ENCODE measurements at places on chromosomes 2 and 18. TPM values are rescaled to one million over a fixed set of nuclear protein-coding genes. Genes with fewer than 3 reads are reported as not detected.
A peak's percentile ranks its signal among the peaks of the same experiment; 100 is the strongest.

DNA sequence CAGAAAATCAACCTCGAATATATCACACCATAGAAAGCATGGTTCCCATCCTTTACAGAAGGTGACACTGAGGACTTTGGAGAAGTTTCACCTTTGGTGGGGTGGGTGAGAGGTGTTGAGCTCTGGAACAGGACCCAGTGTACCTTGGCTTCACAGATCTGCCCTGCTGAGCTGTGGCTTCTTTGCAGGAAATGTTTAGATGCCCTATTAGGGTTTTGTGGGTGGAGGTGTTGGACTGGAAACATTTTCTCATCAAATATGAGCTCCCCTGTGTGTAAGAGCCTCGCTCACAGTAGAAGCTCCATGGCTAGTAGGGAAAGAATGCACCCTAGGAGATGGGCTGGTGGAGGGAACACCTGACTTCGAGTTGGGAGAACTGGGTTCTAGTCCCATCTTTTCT lies 55.6 kb downstream of the RPL37A start:
- no peak overlapping the region for H3K27ac ChIP-seq
- no peaks in the 10 kb centered on the region for H3K27me3 ChIP-seq
- H3K36me3 ChIP-seq = no peaks in the 10 kb centered on the region
- no peak for DNase-seq
- H3K4me1 ChIP-seq = no peaks in the 10 kb centered on the region

DNA sequence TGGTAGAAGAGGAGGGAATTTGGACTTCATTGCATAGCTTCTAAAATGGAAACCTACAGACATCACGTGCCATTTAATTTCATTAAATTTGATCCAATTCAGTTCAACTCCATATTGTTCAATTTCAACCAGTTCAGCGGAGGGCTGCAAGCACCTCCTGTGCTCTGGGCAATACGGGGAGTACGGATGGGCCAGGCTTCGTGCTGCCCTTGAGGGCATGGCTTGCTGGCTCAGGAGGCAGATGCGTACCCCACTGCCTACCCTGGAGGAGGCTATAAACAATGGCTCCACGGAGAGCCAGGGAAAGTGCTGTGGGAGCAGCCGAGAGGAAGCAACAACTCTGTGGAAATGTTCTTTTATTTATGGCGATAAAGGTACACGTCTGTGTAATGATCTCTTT lies 261.8 kb downstream of the DCDC2C start:
- H3K4me1 ChIP-seq = no peaks in the 10 kb centered on the region
- H3K27ac ChIP-seq = no peak overlapping the region
- H3K27me3 ChIP-seq = no peaks in the 10 kb centered on the region

DNA sequence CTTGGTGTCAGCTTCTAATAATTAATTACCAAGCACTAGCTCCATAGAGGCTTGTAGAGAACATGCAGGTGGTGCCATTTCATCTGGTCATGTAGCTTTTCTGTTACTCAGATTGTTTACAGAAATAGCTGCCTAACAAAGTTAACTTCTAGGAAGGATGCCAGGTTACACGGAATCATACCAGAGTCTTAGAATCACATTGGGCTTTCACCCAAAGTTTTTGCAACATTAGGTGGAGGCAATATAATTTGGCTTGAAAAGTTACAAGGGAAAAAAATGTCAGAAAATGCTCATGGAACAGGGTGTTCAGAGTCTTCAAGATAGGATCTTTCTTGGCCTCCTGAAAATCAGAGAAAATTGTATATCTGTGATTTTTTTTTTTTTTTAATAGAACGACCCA lies 135.6 kb downstream of the ARHGAP15 start:
- peaks cover 59% of the 10 kb centered on the region for H3K4me1 ChIP-seq
- no peak overlapping the region for H3K27ac ChIP-seq
- DNase-seq = no peak

- H3K36me3 ChIP-seq = no peaks in the 10 kb centered on the region
- H3K27me3 ChIP-seq = no peaks in the 10 kb centered on the region
- H3K4me1 ChIP-seq = no peaks in the 10 kb centered on the region
- no peak overlapping the region for H3K27ac ChIP-seq
- H3K4me3 ChIP-seq = no peak overlapping the region
- no peak for DNase-seq
Observed at GRCh38 chr2:11646530-11646929, 23.5 kb downstream of the NTSR2 start.

DNA sequence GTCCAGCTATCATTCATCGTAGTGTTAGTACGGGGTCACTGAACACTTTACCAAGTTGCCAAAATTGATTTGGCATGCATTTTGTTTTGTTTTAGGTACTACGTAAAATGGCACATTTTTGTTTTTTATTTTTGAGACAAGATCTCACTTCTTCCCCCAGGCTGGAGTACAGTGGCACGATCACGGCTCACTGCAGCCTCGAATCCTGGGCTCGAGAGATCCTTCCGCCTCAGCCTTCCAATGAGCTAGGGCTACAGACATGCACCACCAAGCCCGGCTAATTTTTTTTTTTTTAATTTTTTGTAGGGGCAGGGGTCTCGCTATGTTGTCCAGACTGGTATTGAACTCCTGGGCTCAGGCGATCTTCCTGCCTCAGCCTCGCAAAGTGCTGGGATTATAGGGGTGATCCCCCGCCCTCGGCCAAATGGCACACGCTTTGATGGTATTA lies 786 bp downstream of the TAF1B start:
- peak overlapping the region; percentile 88 for H3K27ac ChIP-seq
- H3K27me3 ChIP-seq = no peaks in the 10 kb centered on the region
- peaks cover 21% of the 10 kb centered on the region for H3K36me3 ChIP-seq
- peak; percentile 24 for DNase-seq
- H3K4me3 ChIP-seq = peak overlapping the region; percentile 93

DNA sequence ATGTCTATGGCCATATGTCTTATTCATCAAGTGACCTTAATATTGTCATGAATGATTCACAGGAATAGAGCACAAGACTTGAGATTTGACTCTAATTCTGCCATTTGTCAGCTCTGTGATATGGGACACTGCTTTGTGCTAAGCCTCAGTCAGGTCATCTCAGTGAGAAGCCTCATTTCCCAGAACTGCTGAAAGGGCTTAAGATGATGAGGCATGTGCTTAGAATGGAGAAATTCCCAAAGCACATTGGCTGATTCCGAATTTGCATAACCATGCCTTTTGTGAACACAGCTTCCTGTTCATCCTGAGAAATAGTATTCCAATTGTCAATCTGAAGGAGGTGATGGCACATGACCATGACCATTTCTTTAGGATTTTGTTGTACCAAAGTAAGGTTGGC lies 218.1 kb downstream of the ALK start:
- no peak for DNase-seq
- H3K36me3 ChIP-seq = no peaks in the 10 kb centered on the region
- H3K27ac ChIP-seq = no peak overlapping the region
- peaks cover 2% of the 10 kb centered on the region for H3K27me3 ChIP-seq
- no peak overlapping the region for H3K4me3 ChIP-seq

DNA sequence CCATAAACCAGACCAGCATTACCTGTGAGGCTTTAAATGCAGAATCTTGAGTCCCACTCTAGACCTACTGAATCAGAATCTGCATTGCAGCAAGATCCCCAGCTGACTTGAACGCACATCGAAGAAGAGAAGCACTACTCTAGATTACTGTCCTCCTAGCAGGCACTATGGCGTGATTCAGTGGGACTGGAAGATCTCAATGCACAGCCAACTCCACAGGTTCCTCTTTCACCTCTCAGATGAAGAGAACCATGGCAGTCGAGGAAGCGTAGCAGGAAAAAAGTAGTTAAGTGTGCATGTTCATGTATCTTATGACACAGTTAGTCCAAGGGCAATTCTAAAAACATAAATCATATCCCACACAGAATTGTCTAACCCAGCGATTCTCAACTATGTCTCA lies 97.4 kb downstream of the STK39 start:
- no peak overlapping the region for H3K4me3 ChIP-seq

DNA sequence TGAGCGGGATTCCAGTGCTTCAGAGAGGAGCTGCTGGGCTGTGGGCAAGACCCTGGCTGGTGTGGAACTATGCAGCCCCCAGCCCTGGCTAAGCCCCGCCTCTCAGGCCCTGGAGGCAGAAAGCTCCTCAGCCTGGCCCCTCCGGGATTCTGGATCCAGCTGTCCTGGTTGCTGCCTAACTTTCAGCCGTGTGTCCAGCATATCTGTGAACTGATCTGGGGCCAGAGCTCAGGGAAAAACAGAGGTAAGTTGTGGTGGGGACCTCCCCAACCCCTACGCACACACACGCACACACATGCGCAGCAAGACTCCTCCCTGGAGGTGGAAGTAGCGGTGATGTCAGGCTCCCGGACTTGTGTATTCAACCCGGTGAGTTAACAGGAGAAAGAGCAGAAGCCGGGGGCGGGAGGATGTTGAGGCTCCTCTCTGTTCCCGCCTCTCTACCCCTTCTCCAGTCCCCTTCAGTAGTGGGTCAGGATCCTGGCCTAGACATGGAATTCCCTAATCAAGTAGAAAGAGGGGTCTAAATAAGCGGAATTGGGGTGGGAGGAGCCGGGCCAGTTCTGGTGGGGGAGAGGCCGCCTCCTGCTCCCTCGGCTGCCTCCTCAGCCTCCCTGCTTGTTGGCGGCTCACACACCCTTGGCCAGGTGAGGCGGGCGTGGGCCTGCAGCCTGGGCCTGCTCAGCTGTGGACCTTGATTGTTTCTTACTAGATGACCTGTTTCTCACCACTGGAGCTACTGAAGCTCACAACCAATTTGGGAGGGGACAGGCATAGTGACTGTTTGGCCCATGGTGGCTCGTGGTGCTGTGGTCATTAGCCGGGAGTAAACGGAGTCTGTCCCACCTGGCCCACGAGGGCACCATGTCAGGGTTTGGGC lies 33.4 kb downstream of the SIX2 start:
- no peaks in the 10 kb centered on the region for H3K4me1 ChIP-seq
- peak overlapping the region; percentile 15 for H3K4me3 ChIP-seq
- H3K36me3 ChIP-seq = no peaks in the 10 kb centered on the region

DNA sequence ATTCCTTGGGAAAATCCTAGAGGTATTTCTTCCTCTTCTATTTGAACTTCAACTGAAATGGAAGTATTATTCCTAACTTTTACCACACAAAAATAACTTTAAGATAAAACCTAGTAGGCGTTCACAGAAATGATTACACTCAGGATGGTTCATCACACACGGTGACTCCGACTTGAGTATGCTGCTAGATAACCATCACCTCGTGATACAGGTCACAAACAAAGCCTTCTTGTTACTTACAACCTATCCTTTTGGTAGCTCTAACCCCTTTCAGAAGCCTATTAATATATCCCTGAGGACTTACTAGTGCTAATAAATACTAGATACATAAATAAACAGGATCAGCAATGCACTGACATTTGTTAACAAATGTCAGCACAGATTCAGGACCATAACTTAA lies 101.0 kb upstream of the DNER start:
- H3K36me3 ChIP-seq = peaks cover 16% of the 10 kb centered on the region
- no peak overlapping the region for H3K4me3 ChIP-seq
- H3K27ac ChIP-seq = no peak overlapping the region
- H3K27me3 ChIP-seq = no peaks in the 10 kb centered on the region
- no peak for DNase-seq
- H3K4me1 ChIP-seq = no peaks in the 10 kb centered on the region

DNA sequence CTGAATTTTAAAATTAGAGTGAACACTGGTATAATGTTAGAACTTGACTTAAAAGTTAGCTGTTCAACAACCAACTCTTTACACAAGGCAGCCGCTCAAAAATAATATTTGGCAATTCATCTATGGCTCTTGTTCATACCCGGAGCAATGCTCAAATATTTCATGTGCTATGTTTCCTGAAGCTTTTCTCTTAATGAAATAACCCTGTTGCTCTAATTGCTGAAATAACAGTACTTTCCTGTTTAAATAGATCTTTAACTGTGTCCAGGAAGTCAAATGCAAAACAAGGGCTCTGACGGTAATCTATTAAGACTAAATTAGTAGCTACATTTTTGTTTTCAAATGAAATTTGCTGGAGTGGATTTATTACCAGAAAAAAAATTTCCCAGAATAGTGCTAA lies 33.7 kb downstream of the RFTN2 start:
- H3K36me3 ChIP-seq = no peaks in the 10 kb centered on the region
- no peak overlapping the region for H3K4me3 ChIP-seq
- no peak overlapping the region for H3K27ac ChIP-seq
- no peaks in the 10 kb centered on the region for H3K4me1 ChIP-seq

GRCh38 chr18:51622702-51623101 lies 425.2 kb upstream of the MEX3C start:
- H3K4me1 ChIP-seq = no peaks in the 10 kb centered on the region
- peaks cover 22% of the 10 kb centered on the region for H3K27me3 ChIP-seq
- H3K36me3 ChIP-seq = no peaks in the 10 kb centered on the region
- no peak for DNase-seq

PARD6G gene
- total RNA-seq = 0.10 TPM

SKOR2 gene
- total RNA-seq = not detected

UBE2E3 gene
- total RNA-seq = 25.8 TPM

SMCHD1 gene
- 91.3 TPM for total RNA-seq

TXNDC2 gene
- total RNA-seq = not detected

FAM124B gene
- total RNA-seq = 0.43 TPM

SRD5A2 gene
- total RNA-seq = not detected

All from activated naive CD4-positive, alpha-beta T cell treated with anti-CD3 and anti-CD28 coated beads for 36 hours (primary cell).